ENCODE measurements at places on chromosomes 3 and 15. TPM values are rescaled to one million over a fixed set of nuclear protein-coding genes. Genes with fewer than 3 reads are reported as not detected.

CCRL2 gene
- 1.8 TPM for polyA plus RNA-seq

ANKRD63 gene
- not detected for polyA plus RNA-seq

MST1R gene
- polyA plus RNA-seq = 2.0 TPM

SST gene
- polyA plus RNA-seq = 74.9 TPM

CACNA2D3 gene
- polyA plus RNA-seq = 2.2 TPM

RTP1 gene
- polyA plus RNA-seq = not detected

MUC4 gene
- not detected for polyA plus RNA-seq

ARGFX gene
- not detected for polyA plus RNA-seq

MRPS22 gene
- 50.7 TPM for polyA plus RNA-seq

CFAP100 gene
- polyA plus RNA-seq = not detected

RIOX2 gene
- 48.0 TPM for polyA plus RNA-seq

LIPH gene
- 1.0 TPM for polyA plus RNA-seq

TMEM207 gene
- not detected for polyA plus RNA-seq

CFAP44 gene
- 6.9 TPM for polyA plus RNA-seq

CYP1A2 gene
- polyA plus RNA-seq = not detected

PEX5L gene
- 0.07 TPM for polyA plus RNA-seq

SKOR1 gene
- polyA plus RNA-seq = 1.0 TPM

ZNF80 gene
- 0.03 TPM for polyA plus RNA-seq

Data from adrenal gland (tissue), 19 donors.